ENCODE measurements at places on chromosomes 4 and X. TPM values are rescaled to one million over a fixed set of nuclear protein-coding genes. Genes with fewer than 3 reads are reported as not detected.
A peak's percentile ranks its signal among the peaks of the same experiment; 100 is the strongest.

Gene GPRASP2
- total RNA-seq = 20.9 TPM

Gene NOX1
- not detected for total RNA-seq

- no peaks in the 10 kb centered on the region for H3K36me3 ChIP-seq
- no peak overlapping the region for H3K4me3 ChIP-seq
- H3K27me3 ChIP-seq = no peaks in the 10 kb centered on the region
- no peak for DNase-seq
- no peak overlapping the region for H3K27ac ChIP-seq
These were observed 57.1 kb upstream of the NPFFR2 start for GRCh38 chr4:71974681-71975080.

GRCh38 chr4:98919996-98920395 lies 8.9 kb downstream of the EIF4E start:
- H3K27me3 ChIP-seq = no peaks in the 10 kb centered on the region
- H3K36me3 ChIP-seq = peaks cover 10% of the 10 kb centered on the region
- DNase-seq = no peak
- H3K4me1 ChIP-seq = peaks cover 16% of the 10 kb centered on the region
- no peak overlapping the region for H3K27ac ChIP-seq

- H3K4me3 ChIP-seq = peak within 1 kb of the TSS; percentile 81
- peaks cover 13% of the 10 kb centered on the region for H3K4me1 ChIP-seq
- H3K27me3 ChIP-seq = peaks cover 62% of the 10 kb centered on the region
- H3K36me3 ChIP-seq = no peaks in the 10 kb centered on the region
- H3K27ac ChIP-seq = peak within 1 kb of the TSS; percentile 73
These were observed at the start of gene FAM149A for GRCh38 chr4:186104114-186104889. FAM149A (plus strand) TSS chr4:186104704.

Gene BMPR1B
- 26.8 TPM for total RNA-seq

- no peak overlapping the region for H3K4me3 ChIP-seq
- H3K27me3 ChIP-seq = no peaks in the 10 kb centered on the region
- no peak overlapping the region for H3K27ac ChIP-seq
- H3K36me3 ChIP-seq = peaks cover under 1% of the 10 kb centered on the region
- H3K4me1 ChIP-seq = peaks cover 13% of the 10 kb centered on the region
These were observed 363.9 kb downstream of the KLHL13 start for GRCh38 chrX:117752745-117753144.

DNA sequence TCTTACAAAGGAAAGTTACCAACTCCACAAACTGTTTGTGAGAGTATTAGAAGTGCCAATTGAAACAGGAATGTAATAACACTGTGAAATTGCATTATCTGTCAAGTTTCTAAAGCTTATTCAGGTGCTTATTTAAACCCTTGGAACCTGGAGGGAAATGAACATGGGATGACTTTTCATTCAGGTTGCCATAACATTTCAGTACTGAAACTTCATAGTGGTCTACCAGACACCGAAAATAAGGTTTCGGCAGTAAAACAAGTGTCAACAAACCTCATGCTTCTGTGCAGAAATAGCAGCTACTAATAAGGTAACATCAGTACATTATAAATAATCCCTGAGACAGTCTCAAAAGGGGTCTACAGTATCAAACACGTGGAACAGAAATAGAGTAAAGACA lies 890.7 kb upstream of the INTU start:
- DNase-seq = no peak
- peaks cover 6% of the 10 kb centered on the region for H3K36me3 ChIP-seq
- H3K27ac ChIP-seq = no peak overlapping the region
- no peaks in the 10 kb centered on the region for H3K27me3 ChIP-seq

Gene XAGE2
- total RNA-seq = not detected

- H3K4me3 ChIP-seq = no peak overlapping the region
- H3K36me3 ChIP-seq = no peaks in the 10 kb centered on the region
- H3K27me3 ChIP-seq = peaks cover 3% of the 10 kb centered on the region
- no peak for DNase-seq
These were observed 10.5 kb upstream of the SLC39A8 start for GRCh38 chr4:102355748-102356147.

DNA sequence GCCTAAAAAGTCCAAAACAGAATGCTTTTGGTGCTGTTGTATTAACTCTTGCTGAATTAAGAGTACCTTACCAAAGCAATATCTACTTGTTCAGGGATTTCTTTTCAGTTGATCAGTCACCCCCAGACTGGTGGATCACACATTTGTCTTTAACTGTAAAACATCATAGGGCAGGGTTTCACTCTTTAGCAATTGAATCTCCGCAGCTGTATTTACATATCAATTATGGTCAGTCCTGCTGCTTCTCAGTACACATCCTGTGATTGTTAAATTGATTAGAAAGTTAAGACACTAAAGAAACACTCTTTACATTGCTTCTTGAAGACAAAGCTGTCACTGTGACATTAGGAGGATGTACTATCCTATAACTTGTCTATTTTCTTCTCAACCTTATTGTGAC lies 277.1 kb upstream of the ADGRL3 start:
- DNase-seq = no peak
- no peaks in the 10 kb centered on the region for H3K36me3 ChIP-seq
- H3K27me3 ChIP-seq = no peaks in the 10 kb centered on the region
- no peak overlapping the region for H3K27ac ChIP-seq
- no peak overlapping the region for H3K4me3 ChIP-seq

DNA sequence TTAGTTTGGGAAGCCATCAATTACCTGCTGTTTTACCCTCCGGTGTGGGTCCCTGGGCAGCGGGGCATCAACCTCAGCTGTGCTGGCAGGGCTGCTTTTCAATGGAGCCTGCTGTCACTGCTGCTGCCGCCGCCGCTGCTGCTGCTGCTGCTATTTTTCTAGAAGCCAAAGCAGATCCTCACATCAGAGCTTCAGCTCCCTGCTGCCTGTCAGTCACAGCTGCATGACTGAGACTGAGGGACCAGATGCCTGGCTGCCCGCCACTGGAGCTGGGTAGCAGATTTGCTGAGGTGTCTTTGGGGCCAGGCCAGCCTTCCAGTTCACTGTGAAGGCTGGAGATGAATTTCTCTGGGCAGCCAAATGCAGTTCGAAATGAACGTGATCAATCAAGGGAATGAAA lies 200.3 kb upstream of the NHS start:
- H3K4me1 ChIP-seq = no peaks in the 10 kb centered on the region
- no peaks in the 10 kb centered on the region for H3K36me3 ChIP-seq
- H3K27me3 ChIP-seq = no peaks in the 10 kb centered on the region
- no peak overlapping the region for H3K27ac ChIP-seq

Gene UNC5C
- 6.5 TPM for total RNA-seq

DNA sequence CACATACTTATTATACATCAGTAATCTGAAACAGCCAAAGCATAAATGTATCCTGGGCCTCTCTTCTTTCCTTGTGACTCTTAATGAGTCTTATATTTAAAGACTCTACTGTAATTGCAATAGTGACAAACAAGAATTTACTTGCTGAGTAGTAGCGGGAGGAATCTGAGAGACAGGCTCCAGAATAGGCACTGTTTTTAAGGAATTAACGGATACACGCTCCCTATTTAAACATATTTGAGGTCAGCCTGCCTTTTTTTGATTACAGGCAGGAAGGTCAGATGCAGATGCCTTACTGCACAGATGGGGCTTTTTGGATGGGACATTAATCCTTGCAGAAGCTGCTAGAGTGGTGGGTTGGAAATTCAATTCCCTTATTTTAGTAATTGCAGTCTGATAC lies 196.3 kb upstream of the ANXA3 start:
- H3K36me3 ChIP-seq = no peaks in the 10 kb centered on the region
- peaks cover 10% of the 10 kb centered on the region for H3K4me1 ChIP-seq

Gene TCP11X2
- not detected for total RNA-seq

DNA sequence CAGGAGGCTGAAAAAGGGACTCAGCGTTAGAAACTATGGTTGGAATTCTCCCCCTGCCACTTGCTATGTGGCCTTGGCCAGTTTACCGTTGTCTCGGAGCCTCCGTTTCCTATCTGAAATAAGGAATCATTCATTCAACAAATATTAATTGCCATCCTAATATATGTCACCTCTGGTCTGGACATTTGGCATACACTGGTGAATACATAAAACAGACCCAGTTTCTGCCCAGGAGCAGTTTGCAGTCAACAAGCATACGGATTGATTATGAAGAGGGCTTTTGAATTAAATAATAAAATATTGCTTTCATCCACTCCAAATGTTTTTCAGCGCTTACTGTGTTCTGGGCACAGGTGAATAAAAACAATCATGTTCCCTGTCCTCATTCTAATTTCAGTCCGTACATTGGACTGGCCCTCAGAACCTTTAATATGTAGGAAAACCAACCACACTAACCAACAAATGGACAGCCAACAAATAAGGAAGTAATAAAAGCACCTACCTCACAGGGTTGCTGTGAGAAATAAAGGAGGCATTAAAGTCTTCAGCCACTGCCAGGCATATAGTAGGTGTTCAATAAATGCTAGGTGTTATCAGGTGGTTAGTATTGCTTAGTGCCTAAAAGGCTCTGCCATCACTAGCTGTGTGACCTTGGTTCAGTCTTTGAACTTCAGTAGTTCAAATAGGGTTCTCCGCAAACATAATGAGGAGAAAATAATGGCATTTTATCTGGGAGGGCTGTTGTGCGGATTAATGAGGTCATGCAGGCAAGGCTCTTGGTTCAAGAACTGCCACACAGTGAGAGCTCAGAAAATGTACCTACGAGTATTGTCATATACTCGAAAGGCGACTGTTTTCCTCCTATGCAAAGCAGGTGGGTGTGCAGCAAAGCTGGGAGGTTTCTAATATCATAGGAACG lies 7.3 kb upstream of the GSX2 start:
- peaks cover 96% of the 10 kb centered on the region for H3K27me3 ChIP-seq
- H3K4me3 ChIP-seq = peak overlapping the region; percentile 74
- H3K27ac ChIP-seq = no peak overlapping the region
- H3K4me1 ChIP-seq = peaks cover 35% of the 10 kb centered on the region
- no peak for DNase-seq

GRCh38 chr4:37641352-37641751 lies 44.8 kb downstream of the RELL1 start:
- H3K36me3 ChIP-seq = peaks cover 6% of the 10 kb centered on the region
- peaks cover 15% of the 10 kb centered on the region for H3K4me1 ChIP-seq
- H3K4me3 ChIP-seq = no peak overlapping the region
- H3K27me3 ChIP-seq = no peaks in the 10 kb centered on the region
- DNase-seq = no peak

Gene FAM47E
- total RNA-seq = 1.6 TPM

DNA sequence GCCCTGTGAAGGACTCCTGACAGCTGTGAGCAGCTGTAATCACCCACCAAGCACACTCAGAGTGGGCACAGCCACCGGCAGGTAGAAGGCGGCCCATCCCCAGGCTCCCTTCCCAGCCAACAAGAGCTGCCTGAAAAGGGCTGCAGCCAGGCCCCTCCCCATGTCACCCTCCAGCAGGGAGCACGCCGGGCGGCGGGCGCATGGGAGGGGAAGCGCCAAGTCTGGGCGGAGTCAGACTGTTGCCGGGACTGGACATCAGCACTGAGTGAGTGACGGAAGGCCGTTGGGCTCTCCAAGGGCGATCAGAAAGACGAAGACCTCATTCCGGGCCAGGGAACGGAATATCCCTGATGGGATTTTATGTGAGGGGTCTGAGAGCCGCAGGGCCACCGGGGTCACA lies 82.1 kb downstream of the PPP2R2C start:
- no peaks in the 10 kb centered on the region for H3K27me3 ChIP-seq
- H3K4me1 ChIP-seq = no peaks in the 10 kb centered on the region
- no peak for DNase-seq
- no peaks in the 10 kb centered on the region for H3K36me3 ChIP-seq

Gene ABHD18
- total RNA-seq = 10.3 TPM

Gene CPLX1
- 2.5 TPM for total RNA-seq

GRCh38 chr4:43163101-43163792 lies 270.7 kb downstream of the GRXCR1 start:
- H3K27ac ChIP-seq = no peak overlapping the region
- no peaks in the 10 kb centered on the region for H3K36me3 ChIP-seq
- H3K4me3 ChIP-seq = no peak overlapping the region
- H3K27me3 ChIP-seq = no peaks in the 10 kb centered on the region
- DNase-seq = no peak
- H3K4me1 ChIP-seq = no peaks in the 10 kb centered on the region

GRCh38 chrX:148885203-148885602 lies 384.8 kb downstream of the AFF2 start:
- DNase-seq = no peak
- no peak overlapping the region for H3K4me3 ChIP-seq
- no peaks in the 10 kb centered on the region for H3K27me3 ChIP-seq

DNA sequence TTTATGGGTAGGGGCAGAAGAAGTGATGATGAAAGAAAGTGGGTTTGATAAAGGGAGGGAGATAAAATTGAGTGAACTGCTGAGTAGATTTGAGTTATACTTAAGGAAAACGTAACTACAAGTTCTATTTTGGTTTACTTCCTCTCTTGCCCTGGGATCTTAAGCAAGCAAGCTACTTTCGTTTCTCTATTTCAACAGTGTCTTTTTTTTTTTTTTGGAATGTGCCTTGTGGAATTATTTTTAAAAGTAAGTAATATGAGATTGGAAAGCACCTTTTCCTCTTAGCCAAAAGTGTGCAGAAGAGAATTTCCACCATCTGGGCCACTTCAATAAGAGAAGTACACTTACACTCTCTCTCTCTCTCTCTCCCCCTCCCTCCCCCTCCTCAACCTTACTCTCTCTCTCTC lies 16.0 kb upstream of the C4orf36 start:
- H3K4me3 ChIP-seq = no peak overlapping the region
- no peaks in the 10 kb centered on the region for H3K27me3 ChIP-seq
- no peak for DNase-seq
- H3K36me3 ChIP-seq = no peaks in the 10 kb centered on the region

Gene CENPI
- 39.8 TPM for total RNA-seq

Gene CTAG1A
- total RNA-seq = not detected

GRCh38 chr4:59535541-59535940 lies 1664.6 kb upstream of the ADGRL3 start:
- H3K27me3 ChIP-seq = no peaks in the 10 kb centered on the region
- no peak overlapping the region for H3K27ac ChIP-seq
- H3K4me1 ChIP-seq = no peaks in the 10 kb centered on the region
- H3K36me3 ChIP-seq = no peaks in the 10 kb centered on the region
- no peak for DNase-seq

DNA sequence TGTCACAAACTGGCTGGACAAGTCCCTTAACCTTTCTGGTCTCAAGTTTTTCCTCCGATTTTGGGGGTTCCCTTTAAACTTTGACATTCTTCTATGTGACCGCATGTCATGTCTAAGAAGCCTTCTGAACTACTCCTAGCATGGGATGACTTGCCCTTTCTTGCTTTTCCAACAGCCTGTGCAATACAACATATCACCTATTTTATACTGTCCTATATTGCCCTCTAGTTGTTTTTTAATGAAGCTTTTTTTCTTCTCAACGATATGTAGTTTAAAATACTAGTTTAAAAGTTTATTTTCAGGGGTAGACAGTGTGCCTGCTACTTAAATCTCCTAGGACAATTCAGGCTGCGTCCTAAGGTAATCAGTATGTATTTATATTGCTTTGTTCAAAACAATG lies 1.0 kb upstream of the IGBP1 start:
- no peak for DNase-seq
- peak overlapping the region; percentile 61 for H3K4me3 ChIP-seq
- H3K4me1 ChIP-seq = peaks cover 18% of the 10 kb centered on the region
- H3K27me3 ChIP-seq = no peaks in the 10 kb centered on the region
- H3K27ac ChIP-seq = no peak overlapping the region
- H3K36me3 ChIP-seq = no peaks in the 10 kb centered on the region

Gene MMGT1
- 19.3 TPM for total RNA-seq

GRCh38 chrX:69614886-69615285 lies 1.0 kb upstream of the EDA start:
- peaks cover 16% of the 10 kb centered on the region for H3K4me1 ChIP-seq
- H3K27ac ChIP-seq = no peak overlapping the region
- no peaks in the 10 kb centered on the region for H3K36me3 ChIP-seq
- DNase-seq = no peak
- peak overlapping the region; percentile 82 for H3K4me3 ChIP-seq

GRCh38 chrX:79259073-79259689 lies 108.0 kb downstream of the ITM2A start:
- H3K36me3 ChIP-seq = no peaks in the 10 kb centered on the region
- DNase-seq = no peak
- H3K4me3 ChIP-seq = no peak overlapping the region
- H3K27ac ChIP-seq = no peak overlapping the region

All from neural crest cell (in vitro differentiated cells).